Aorta (tissue), 5 donors: ENCODE measurements at places on chromosomes 13 and 19.

GRCh38 chr13:52027832-52028231, 3.3 kb downstream of the UTP14C start:
- DNase-seq = no peak

- no peak for DNase-seq
These were observed 70.8 kb upstream of the FGF14 start for GRCh38 chr13:102472650-102473049.

DNA sequence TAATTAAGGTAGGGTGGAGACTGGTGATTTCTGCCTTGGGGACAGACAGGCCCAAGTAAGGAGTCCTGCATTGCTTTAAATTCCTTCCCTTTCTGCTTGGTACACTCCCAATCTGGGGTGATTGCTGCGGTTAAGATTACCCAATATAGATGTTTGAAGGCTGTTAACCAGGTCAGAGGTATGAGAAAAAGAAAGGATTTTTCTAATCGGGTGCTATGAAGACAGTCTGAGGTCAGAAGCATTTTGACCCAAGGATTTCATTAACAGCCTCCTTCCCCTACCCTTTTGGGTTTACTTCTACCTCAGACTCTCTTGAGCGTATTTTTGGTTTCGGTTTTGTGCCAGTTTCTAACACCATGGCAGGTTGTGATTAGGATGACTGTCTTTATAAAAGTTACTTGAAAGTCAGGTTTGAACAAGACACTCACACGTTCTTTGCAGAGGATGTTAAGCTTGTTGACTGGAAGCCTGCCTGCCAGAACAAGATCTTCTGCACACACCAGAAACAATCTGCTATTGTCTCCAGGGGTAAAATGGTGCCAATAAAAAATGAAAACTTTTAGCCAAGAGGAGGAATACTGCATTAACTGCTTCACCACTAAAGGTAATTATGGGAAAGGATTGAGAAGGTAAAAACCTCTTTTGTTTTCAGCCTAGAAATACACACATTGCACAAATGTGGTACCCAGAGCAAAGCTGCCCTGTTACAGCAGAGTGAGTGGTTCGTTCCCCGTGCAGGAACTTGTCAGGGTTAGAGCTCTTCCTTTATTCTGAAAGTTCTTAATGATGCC, 108.8 kb downstream of the NDFIP2 start:
- DNase-seq = no peak

- no peak for DNase-seq
These were observed 24.2 kb downstream of the UGGT2 start for GRCh38 chr13:96029002-96029401.

- no peak for DNase-seq
These were observed 33.3 kb downstream of the TIMM13 start for GRCh38 chr19:2394054-2394441.

DNA sequence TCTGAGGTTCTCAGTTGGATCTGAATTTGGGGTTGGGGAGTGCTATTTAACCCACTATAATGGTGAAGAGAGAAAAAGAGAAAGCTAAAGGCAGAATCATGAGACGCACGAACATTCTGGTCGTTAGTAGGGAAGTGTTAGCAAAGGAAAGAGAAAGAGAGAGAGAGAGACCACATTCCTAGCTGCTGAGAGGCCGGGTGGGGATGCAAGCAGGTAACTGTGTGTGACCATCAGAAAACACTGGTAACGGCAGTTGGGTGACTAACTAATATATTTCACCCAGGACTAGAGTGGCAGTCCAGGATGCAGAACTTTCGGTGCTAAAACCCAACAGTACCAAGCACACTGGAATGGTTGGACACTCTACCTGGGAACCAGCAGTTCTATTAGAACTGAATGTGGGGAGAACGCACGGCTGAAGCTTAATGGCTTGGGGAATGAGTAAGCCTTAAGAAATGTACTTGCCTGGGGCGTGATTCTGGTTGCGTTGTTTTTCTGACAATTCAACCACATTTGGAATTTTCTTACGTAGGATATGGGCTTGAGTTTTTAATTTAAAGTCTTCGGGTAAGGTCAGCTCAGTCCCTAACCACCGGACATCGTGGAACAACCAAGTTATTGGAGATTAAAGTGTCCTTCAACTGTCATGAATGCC, 130.2 kb downstream of the DNAJC15 start:
- DNase-seq = no peak

DNA sequence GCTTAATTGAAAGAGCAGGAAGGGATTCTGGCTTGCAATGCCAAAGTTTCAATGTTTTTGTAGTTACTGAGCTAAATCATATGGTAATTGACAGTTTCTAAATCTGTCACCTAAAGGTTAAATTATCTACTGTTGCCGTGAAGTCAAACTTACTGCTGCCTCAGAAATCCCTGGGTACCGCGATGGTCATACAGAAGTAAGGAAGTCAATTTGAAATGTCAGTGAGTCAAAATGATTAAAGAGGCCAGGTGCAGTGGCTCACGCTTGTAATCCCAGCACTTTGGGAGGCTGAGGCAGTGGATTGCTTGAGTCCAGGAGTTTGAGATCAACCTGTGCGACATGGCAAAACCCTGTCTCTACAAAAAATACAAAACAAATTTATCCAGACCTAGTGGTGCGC, 48.8 kb upstream of the TPM4 start:
- peak; percentile 2 for DNase-seq

- no peak for DNase-seq
These were observed 14.0 kb downstream of the ADGRE5 start for GRCh38 chr19:14395262-14395661.
